ENCODE measurements at places on chromosomes 1 and 21.

DNA sequence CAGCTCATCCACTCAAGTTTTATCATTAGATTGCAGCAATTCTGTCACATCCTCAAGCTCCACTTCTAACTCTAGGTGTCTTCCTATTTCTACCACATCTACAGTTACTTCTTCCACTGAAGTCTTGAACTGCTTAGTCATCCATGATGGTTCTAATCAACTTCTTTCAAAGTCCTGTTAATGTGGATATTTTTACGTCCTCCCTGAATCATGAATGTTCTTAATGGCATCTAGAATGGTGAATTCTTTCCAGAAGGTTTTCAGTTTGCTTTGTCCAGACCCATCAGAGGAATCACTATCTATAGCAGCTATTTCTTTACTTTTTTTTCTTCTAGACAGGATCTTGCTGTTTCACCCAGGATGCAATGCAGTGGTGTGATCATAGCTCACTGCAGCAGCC, 78.0 kb upstream of the RNPC3 start:
- DNase-seq, result no peak

DNA sequence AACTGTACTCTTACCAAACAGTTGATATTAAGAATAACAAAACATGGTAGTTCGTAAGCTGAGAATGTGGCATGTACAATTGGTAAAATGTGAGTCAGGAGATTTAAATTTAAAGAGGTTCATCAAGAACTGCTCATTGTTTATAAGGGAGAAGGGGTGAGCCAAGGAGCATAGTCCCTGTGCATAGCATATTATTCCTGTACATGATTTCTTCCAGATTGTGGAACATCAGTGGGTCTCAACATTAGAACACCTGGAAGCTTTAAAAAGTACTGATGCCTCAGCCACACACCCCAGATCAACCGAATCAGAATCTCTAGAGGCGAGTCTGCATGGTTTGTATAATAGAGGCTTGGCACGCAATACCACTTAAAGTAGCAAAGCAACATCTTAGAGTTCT, 56.1 kb downstream of the KCTD3 start:
- DNase-seq, result no peak

DNA sequence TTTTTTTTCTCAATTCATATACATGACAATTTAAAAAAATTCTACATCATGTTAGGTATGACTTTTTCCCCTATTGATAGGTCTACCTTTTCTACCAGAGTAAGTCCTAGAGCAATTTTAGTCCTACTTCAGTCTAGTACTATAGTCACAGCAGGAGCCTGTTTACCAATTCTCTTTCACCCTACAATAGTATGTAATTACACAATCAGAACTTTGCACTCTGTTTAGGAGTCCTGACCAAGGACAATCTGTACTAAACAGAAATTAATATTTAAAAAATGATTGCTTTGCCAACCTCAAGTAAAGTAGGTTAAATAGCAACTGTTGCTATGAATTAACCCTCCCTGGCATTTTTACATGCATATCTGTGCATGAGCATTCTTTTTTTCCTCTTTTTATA, 810 bp upstream of the CYP4A11 start:
- no peak for DNase-seq

GRCh38 chr21:26041431-26042180, 129.0 kb downstream of the APP start:
- DNase-seq, result no peak

- DNase-seq, result peak; percentile 34
Observed at GRCh38 chr1:40232444-40232843, 15.3 kb upstream of the TMCO2 start.

DNA sequence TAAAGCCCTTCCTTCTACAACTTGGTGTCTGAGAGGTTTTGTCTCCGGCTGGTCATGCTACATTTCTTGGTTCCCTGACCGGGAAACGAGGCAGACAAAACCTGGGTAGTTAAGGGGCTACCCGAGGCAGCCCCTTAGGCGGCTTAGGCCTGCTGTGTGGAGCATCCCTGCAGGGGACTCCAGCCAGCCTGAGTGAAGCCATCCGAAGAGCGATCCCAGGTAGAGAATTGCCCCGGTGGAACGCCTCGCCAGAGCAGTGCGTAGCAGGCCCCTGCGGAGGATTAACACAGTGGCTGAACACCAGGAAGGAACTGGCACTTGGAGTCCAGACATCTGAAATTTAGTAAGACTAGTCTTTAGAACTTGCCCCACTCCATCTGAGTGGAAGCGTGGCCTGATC, 21.2 kb upstream of the MYOCOS start:
- no peak for DNase-seq

- no peak for DNase-seq
Observed at GRCh38 chr1:37068260-37068659, 33.9 kb upstream of the GRIK3 start.

GRCh38 chr1:221631556-221631955, 110.3 kb downstream of the DUSP10 start:
- no peak for DNase-seq

DNA sequence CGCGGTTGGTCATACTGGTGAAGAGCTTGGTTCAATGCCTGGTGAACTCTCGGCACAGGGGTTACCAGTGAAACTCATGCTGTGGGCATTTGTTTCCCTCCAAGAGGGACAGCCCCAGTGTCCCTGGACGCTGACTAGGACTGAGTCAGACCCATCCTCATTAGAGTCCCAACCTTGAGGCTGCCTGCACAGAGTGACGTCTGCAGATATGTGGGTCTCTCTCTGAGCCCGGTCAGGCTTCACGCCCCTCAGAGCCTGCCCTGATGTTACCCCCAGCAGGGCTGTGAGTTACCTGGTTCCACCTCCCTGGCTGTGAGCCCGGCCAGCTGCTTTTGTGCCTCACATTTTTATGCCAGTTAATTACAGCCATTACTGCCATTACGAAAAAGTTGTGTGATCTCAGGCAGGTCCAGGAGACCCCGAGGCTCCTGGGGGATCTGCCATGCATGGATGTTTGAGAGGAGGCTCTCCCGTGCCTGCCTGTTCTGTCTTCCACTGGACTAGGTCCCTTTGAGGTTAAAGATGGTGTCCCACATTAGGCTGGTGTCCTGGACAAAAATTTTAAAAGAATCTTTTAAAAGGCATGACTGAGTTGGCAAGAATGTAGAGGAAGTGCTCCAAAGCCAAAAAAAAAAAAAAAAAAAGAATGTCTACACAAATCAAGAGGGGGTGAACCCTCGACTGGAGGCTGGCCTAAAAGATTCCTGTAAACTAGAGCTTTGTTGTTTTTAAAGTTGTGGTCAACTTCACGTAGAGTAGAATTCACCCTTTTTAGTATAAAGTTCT, 36.6 kb upstream of the PADI1 start:
- no peak for DNase-seq

DNA sequence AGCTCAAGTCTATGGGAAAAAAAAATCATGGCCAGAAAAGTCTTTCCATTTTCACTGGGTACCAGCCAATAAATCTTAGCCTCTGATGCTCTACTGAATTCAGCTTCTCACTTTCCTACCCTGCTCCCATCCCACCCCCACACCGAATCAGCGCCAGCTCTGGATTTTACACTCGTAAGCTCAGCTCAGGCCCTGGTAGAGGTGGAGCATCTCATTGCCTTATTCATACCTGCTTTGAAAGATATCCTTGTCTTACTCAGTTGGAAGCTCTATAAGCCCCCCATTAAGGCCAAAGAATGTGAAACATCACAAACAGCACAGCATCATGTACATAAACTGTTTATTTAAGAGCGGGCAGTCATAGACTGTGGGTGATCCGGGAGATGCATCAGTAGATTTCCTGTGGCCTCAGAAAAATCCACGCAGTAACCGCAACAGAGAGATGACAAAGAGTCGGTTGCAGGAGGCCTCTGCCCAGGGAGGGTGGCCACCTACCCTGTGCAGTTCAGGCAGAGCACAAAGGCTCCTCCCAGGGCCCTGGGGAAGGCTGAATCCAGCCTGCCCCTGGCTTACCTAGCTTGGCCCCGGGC, 36.4 kb upstream of the ETS2 start:
- no peak for DNase-seq

GRCh38 chr1:83929184-83929583, 69.7 kb downstream of the TTLL7 start:
- DNase-seq, result no peak

DNA sequence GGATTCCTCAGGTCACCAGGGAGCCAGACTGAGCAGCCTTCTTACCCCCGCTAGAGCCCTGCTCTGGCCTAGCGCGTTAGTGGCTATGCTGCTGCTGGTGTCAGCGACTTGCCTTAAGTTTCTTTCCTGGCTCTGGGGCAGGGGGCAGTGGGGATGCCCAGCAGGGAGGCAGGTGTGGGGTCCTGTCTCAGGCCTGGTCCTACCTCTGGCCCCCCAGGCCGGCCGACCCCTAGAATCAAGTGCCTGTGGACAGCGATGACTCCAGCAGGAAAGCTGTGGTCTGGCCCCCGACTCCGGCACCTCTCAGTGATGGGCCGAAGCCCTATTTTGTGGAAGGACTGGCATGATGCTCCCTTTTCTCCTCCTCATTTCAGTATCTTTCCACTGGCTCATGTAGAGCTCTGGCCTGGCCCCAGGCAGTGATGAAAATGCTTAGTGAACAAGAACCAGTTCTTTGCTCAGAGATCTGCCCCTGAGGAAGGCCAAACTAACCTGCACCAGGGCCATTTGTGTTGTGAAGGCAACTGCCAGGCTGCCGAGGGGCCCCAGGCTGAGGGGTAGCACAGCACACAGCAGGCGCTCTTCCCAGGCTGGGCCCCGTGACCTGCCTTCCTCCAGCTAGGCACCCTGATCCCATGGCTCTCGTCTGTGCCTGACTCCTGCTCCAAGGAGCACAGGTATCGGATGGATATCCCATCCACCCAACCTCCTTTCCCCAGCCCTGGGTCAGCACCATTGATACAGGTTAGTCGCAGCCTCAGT, 23.7 kb downstream of the MRPL37 start:
- no peak for DNase-seq

GRCh38 chr1:113895961-113896360, 8.6 kb upstream of the BCL2L15 start:
- DNase-seq, result no peak

- no peak for DNase-seq
Observed at GRCh38 chr1:185895208-185895900, 161.2 kb downstream of the HMCN1 start.

- no peak for DNase-seq
Observed at GRCh38 chr1:94475232-94475631, 57.0 kb downstream of the ABCD3 start.

GRCh38 chr1:170789063-170789462, 125.1 kb downstream of the PRRX1 start:
- no peak for DNase-seq

DNA sequence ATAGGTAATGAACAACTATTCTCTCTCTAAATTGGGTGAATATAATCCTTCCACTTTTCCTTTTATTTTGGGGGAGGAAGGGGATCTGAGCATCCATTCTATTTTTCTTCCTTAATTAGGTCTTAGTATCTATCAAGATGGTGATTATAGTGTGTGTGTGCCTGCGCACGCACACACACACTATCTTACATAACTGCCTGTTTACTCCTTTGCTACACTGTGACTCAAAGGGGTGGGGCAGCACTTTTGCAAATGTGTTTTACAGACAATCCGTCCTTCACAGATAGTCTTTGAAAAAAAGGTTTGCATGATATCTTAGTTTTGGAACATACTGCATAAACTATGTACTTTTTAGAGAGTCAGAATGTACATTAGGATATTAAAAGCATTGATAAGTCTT, 191.5 kb downstream of the SDCCAG8 start:
- no peak for DNase-seq

DNA sequence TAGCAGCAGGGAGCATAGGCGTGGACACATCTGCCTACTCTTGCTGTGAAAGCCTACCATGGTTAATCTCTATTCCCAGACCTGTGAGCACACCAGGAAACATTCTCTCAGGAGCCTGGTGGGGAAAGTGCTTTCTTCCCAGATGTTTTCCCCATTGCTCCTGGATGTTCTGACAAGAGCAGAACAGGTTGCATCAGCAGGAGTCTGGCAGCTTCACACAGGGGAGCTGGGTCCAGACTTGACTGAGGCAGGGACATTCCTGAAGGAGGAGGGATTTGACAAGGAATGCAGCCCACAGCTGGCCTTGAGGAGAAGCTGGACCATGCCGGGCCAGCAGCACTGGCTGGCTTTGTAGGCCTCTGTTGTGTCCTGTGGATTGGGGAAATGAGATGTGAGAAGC, 21.0 kb upstream of the ARTN start:
- DNase-seq, result no peak

- DNase-seq, result no peak
Observed at GRCh38 chr1:15771836-15772515, 13.4 kb downstream of the FBLIM1 start.

GRCh38 chr1:25757151-25757845, 42.7 kb upstream of the SELENON start:
- no peak for DNase-seq

DNA sequence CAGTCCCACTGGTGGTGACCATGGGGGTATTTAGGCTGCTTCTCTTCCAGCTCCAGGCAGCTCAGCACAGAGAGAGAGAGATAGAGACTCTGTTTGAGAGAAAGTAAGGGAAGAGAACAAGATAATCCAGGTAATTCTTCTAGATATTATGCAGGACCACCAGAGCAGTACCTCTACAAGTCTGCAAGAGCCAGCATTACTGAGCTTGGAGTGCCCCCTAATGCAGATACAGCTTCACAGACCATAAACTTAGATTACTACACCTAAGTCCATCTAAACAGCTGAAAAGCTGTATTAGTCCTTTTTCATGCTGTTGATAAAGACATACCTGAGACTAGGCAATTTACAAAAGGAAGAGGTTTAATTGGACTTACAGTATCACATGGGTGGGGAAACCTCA, 570.3 kb downstream of the LRRIQ3 start:
- no peak for DNase-seq

- DNase-seq, result no peak
Observed at GRCh38 chr1:202167708-202168415, 7.5 kb upstream of the PTPN7 start.

DNA sequence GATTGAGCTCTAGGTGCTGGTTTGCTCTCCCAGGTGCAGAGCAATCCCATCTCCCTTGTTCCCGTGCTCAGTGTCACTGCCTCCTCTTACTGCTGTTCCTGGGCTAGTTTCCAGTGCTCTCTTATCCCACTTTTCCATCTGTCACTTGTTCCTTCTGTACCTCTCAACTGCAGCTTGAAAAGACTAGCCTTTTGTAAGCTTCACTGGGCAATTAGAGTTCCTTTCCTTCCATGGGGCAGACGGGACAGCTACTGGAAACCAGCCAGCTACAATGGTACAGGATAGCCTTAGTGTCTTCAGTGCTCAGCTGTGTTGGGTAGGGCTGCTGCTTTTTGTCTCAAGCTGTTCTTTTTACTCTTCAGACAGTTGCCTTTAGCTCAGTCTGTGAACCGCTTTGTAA, 31.6 kb downstream of the AGT start:
- no peak for DNase-seq

GRCh38 chr1:184287001-184287400, 99.8 kb upstream of the C1orf21 start:
- DNase-seq, result no peak

GRCh38 chr1:109932679-109933078, 22.0 kb downstream of the CSF1 start:
- no peak for DNase-seq

GRCh38 chr1:22447621-22448111, 4.0 kb upstream of the ZBTB40 start:
- no peak for DNase-seq

- DNase-seq, result no peak
Observed at GRCh38 chr1:64162151-64162550, 41.3 kb upstream of the UBE2U start.

- DNase-seq, result no peak
Observed at GRCh38 chr1:67612788-67613241, 72.2 kb upstream of the GADD45A start.
